ENCODE measurements at places on chromosomes 2 and 18. TPM values are rescaled to one million over a fixed set of nuclear protein-coding genes. Genes with fewer than 3 reads are reported as not detected.

AGXT gene
- polyA plus RNA-seq, result not detected

RAB6C gene
- polyA plus RNA-seq, result not detected

CXCR1 gene
- 30.5 TPM for polyA plus RNA-seq

CDH2 gene
- not detected for polyA plus RNA-seq

GREB1 gene
- polyA plus RNA-seq, result not detected
